Right cardiac atrium (tissue), 5 donors: ENCODE measurements at places on chromosomes 3 and 15. TPM values are rescaled to one million over a fixed set of nuclear protein-coding genes. Genes with fewer than 3 reads are reported as not detected.

- no peak for DNase-seq
These were observed 613.1 kb downstream of the SI start for GRCh38 chr3:164465172-164465571.

DNA sequence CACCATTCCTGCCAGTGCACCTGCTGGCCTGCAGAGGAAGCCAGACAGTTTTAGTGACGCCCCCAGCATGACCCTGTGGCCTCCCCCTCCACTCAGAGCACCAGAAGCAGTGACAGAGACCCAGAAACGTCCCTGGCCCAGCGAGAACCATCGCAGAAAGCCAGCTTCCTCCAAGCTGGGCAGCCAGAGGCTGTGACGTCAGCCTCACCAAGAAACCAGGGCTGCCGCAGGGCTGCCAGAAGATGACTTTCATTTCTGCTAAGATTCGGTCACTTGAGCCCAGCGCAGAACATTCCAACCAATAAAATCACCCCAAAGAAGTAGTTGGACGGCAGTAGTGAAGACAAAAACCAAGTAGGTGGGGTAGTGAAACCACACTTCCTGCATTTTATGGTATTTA, 29.6 kb upstream of the RPL32 start:
- DNase-seq = peak; percentile 81

Gene GPR160
- total RNA-seq = 0.65 TPM

- DNase-seq = no peak
These were observed 35.9 kb downstream of the CASR start for GRCh38 chr3:122219242-122219872.

- DNase-seq = no peak
These were observed 961.6 kb downstream of the MCTP2 start for GRCh38 chr15:95192923-95193322.

GRCh38 chr15:31362886-31363285, 36.3 kb downstream of the KLF13 start:
- DNase-seq = no peak

Gene RBM5
- total RNA-seq = 67.1 TPM

Gene VILL
- total RNA-seq = 8.4 TPM

DNA sequence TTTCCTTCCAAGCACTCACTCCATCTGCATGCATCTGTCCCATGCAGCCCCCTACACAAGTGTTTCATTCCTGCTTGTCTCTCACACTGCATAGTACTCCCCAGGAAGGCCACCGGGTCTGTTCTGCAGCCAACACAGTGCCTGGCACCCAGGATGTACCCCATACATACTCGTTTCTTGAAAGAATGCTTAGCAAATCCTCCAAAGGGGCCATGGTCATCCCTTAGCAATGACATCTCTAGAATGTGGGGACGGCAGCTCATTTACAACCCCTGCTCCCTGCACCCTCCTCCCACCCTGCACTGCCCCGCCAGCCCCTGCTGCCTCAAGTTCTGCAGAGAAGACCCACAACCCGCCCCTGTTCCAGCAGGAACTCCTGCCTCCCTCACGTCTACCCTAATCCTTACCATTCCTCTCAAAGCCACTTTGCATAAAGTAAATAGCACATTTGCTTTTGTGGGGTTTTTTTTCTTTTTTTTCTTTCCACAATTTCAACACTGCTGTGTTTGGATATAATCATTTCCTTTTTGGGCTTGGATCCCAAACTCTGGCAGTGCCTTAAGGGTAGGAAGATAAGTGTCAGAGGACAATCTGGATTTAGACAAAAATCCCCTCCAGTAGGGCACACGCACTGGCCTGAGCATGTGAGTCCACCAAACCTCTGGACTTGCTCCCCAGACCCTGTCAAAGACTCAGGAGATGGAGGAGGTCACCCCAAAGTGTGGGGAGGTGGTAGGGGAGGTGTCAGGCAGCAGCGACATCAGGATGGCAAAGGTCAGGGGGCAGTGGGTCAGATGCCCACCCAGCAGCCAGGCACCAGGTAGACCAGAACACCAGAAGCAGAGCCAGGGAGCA, 68.4 kb downstream of the MEGF11 start:
- no peak for DNase-seq

GRCh38 chr3:54034971-54035370, 87.4 kb upstream of the CACNA2D3 start:
- no peak for DNase-seq

Gene CRYBG3
- total RNA-seq = 23.4 TPM

- no peak for DNase-seq
These were observed 16.0 kb upstream of the PCOLCE2 start for GRCh38 chr3:142904639-142905436.

- DNase-seq = no peak
These were observed 295.3 kb upstream of the SLITRK3 start for GRCh38 chr3:165491487-165491886.

- DNase-seq = no peak
These were observed 10.5 kb upstream of the PRKCD start for GRCh38 chr3:53150247-53151085.

DNA sequence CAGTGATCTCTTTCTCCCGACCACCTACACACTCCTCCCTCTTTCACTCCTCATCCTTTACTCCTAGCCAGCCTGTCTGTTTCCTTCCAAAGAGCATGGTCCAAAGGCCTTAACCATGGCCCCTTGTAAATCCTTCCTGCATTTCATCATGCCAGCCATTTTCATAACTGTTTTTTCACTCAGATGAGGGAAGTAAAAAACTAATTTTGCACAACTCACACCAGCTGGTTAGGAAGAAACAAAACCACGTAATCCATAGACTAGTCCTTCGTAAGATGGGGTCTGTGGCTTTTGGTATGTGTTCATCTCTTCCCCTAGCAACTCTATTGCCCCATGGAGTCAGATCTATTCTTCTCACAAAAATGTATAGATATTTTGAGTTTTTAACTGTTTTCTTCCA, 187.8 kb downstream of the SHOX2 start:
- no peak for DNase-seq

- peak; percentile 47 for DNase-seq
These were observed 210.1 kb downstream of the CHST2 start for GRCh38 chr3:143329567-143330211.

DNA sequence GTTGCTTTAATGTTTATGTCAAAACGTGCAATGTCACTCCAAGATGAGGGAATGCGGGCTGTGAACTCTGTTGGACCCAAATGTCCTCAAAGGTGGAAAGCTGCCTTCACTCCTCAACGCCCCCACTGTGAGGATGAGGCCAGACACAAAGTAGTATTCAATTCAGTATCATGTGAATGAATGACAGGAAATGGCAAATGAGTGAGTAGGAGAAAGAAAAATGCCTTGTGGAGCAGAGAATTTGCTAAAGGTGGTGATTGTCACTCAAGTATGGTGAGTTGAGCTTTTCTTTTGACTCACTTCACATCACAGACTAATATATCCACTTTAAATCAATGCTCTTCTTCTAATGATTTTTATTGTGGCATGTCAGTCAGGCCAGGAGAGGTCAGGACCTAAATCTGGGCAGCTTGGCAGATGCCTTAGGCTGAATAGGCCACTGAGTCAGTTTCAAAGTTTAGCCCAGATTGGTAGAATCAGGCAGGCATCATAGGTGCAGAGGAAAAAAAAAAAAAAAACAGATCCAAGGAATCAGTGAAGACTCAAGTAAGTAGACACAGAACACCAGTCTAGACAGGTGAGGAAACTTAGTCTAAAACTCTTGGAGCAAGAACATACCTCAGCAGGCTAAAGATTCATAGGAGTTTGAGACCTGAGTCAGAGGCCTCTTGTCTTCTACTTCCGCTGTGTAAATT, 71.0 kb upstream of the ZBED2 start:
- no peak for DNase-seq

Gene UQCRC1
- 622 TPM for total RNA-seq

Gene PLCB2
- 23.9 TPM for total RNA-seq

GRCh38 chr3:162569314-162569713, 1072.7 kb downstream of the OTOL1 start:
- DNase-seq = no peak

GRCh38 chr15:59491062-59491461, 53.1 kb downstream of the FAM81A start:
- no peak for DNase-seq

- no peak for DNase-seq
These were observed 2.4 kb downstream of the GNL3 start for GRCh38 chr3:52688266-52688665.

DNA sequence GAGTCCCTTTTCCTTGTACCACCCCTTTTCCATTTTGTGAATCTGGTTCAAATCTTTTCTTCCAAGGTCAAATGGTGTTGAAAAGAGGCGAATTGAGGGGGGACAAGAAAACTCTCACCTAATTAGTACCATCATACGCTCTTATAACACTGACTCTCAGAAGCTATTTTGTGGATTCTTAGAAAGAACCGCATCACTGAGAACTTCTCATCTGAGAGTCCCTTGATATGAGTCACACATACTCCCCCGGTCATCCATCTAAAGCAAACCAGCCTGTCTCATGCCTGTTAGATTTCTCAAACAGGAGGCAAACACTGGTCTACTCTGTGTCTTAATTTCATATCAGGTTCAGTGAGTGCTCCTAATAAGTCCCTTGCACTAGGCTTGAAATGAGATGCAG, 76.5 kb upstream of the SPRED1 start:
- no peak for DNase-seq

DNA sequence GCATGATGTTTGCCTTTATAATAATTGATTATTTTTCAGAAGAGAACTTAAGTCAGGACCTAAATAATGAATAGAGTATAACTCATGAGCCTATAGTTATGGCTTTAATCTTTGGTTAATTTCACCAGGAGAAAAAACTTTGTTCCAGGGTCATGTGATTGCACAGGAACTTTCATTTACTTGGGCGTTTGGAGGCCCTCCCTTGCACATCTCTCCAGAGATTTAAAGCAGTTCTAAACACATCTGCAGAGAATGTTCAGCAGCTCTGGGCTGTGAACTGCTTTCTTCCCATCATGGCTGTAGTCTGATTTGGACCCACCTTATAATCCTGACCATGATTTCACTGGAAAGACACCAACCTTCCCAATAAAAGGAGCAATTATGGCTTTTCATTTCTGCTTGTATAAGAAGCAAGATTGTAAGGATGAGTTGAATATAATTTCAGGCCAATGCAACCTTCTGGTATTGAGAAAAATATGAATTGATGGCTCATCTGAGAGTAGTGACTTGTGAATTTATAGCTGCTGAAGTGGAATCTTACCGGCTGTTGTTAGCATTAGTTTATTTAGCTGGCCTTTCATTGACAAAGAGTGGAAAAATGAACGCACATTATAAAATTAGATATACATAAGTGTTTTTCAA, 80.9 kb upstream of the PRTG start:
- no peak for DNase-seq

Gene GCSAM
- not detected for total RNA-seq

Gene PTH1R
- total RNA-seq = 12.9 TPM

DNA sequence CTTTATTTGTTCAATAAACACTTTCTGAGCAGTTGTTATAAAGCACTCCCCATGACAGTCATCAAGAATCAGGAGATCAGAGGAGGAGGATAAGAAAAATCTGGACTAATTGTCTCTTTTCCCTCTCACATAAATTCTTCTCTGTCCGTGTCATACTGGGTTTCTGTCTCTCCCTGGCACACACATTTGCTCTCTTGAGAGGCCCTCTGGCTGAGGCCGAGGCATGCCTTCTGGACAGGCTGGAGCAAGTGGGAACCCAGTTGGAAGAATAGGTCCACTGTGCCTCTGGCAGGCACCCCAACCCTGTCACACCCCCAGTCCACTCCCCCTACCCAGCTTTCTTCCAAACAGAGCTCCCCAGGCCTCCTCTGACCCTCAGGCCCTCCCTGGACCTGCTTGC, 315.8 kb downstream of the UACA start:
- no peak for DNase-seq

DNA sequence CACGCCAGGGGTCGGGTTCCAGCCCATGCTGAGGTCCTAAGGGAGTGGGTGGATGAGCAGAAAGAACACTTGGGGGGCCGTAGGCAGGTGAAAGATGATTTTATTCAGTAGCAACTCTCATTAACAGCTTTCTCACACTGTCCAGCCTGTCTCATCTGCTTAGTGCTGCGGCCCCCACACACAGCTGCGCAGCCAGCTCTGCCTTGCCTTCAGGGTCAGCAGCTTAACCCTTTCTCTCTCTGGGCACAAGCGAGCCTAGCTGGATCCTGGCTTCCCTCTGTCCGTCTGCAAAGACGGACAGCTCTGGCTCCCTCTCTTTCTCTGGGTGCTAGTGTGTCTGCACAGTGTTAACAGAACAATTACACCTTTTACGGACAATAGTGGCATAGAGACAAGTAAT, 21.3 kb downstream of the NPAP1 start:
- no peak for DNase-seq

DNA sequence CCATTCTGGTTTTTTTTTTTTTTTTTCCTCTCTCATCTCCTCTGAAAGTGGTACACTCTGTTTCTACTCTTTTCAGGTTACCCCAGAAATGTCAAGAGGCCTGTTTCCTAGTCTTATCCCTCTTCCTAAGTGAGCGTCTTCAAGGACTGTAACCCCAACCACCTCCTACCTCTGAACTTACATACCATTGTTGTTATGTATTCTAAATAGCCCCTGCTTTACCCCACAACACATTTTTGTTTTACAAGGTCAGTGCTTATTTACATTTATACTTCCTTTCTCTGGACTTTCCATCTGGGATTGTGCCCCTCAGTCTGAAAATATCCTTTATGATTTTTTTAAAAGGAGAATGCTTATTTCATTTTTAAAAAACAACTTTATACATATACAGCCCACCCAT, 38.8 kb downstream of the PTH1R start:
- DNase-seq = no peak

Gene ATP13A5
- not detected for total RNA-seq

- no peak for DNase-seq
These were observed 59.1 kb upstream of the CSTA start for GRCh38 chr3:122265957-122266356.

- peak; percentile 27 for DNase-seq
These were observed 301.4 kb downstream of the RBMS3 start for GRCh38 chr3:29582273-29582672.

DNA sequence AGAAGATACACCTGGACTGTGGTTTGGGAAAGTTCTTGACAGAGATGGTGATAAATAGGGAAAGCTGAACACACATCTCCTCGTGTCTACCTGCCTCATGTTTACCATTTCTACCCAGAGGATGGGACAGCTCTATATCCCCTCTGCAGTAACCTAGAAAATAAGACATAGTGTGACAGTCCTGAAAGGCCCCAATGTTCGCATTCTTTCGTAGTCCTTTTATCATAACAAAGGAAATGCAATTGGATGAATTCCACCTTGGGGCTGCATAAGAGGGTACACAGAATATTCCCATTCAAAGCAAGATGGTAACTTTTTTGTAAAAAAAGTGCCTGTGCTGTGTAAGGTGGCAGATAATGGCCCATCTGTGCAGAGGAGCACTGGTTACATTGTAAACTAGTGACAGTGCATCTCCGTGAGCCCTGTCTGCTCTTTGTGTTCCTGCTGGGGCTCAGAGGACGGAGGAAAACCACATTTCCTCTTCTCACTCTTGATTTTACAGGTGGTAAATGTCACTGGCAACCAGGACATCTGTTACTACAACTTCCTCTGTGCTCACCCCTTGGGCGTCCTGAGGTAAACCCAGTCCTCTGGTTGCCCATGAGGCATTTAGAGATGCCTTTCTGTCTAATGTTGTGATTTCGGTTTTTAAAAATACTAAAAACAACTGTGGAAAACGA, 74.3 kb downstream of the SIDT1 start:
- no peak for DNase-seq

Gene OSTN
- 0.06 TPM for total RNA-seq

Gene SLC2A2
- total RNA-seq = not detected
